ENCODE measurements at places on chromosomes 1 and 21. TPM values are rescaled to one million over a fixed set of nuclear protein-coding genes. Genes with fewer than 3 reads are reported as not detected.

DNA sequence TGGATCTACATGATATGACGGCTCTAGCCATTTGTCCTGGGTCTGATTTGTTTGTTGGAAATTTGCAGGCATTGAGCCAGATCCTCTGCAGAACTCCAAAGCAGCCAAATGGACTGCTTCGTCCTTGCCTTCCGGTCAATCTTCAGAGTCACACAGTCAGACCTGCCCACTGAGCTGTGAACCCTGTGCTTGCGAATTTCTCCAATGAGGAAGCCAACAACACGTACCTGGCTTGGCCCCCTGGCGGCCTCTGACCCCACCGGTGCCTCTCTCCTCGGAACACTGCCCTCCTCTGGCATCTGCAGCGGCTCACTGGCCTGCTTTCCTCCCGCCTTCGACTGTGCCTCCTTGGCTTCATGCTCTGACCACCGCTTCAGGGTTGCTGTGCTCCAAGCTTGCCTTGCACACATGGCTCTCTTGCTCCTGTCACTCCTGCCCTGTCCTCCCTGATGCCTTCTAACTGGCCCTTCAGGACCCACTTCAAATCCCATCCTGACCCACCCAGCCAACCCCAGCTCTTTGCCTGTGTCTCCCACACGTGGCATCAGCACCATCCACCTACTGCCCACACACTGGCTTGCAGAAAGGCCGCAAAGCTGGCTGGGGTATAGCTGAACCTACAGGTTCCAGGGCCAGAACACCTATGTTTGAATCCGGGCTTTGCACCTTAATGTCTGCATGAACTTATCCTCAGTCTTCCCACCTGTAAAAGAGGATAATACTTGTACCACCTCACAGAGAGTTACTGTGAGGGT is 128.2 kb downstream of the KCNN3 start:
- DNase-seq = peak; percentile 51

DNA sequence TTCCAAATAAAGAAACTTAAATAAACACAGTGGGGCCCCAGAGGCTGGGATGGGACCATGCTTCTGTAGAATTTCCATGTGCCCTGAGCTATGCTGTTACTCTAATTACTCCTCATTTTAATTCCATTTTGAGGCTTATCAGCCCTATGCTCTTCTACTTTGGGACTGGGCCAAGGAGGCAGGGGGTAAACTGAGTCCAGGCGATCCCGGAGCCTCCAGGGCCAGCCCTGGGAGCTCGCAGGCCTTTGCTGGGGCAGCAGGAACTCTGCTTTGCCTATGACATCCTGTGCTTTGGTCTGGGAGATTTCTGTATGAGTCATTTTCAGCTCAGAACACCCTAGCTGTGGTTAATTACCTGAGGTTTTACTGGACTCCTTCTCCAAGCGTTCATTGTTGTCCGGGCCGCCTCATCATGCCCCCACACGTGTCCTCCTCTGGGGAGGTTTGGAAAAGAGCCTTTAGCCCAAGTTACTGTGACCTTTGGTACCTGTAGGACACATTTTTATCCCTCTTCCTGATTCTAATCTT is 95.7 kb downstream of the RHOU start:
- DNase-seq = peak; percentile 34

DNA sequence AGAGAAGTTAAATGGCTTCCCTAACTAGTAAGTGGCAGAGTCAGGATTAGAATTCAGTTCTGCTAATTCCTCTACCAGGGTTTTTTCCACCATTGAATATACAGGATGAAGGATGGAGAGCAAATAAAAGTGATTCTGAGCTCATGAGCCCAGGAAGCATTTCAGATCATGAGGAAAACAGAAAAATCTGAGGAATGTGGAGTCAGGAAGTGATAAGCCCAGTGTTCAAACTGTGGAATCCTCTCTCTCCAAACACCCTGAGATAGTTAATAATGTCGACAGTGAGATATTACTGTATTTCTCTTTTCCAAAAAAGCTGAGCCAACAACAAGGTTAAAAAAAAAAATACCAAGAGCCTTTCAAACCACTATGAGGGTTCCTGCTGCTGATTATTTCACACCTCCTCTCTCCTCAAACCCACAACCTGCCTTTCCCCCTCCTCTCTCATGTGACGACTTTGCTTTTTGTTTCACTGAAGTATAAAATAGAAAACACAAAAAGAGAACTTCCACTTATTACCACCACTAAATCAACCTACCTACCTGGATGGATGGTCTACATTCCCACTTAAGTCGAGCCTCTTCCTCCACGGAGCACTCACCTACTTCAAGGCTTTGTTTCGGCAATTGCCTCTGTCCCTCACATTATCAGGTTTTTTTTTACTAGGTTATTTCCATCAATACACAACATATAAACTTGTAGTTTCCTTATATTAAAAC is 8.9 kb downstream of the SLAMF1 start:
- DNase-seq = no peak

DNA sequence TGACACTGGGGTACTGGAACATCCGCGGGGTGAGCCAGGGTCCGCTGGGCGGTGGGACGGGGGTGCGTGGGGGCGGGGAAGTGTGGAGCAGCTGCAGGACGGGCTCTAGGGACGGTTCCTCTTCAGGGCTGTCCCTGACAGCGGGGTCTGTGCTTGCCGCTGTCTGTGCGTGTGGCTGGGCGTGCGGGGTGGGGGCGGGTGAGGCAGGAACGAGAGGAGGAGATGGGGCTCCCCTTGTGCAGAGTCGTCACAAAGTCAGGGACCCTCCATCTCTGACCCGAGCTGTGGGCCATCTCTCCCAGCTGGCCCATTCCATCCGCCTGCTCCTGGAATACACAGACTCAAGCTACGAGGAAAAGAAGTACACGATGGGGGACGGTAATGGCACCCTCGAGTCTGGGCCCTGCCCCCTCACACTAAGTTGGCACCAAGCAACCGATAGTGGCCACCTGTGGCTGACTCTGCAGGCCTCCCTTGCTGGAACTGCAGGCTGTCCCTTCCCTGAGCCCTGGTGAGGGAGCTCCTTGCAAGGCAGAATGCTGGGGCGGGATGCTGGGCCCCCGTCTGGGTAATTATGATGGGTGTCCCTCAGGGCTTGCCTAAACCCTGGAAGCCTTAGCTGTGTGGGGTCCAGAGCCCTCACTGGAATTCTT is 392 bp downstream of the GSTM2 start:
- no peak for DNase-seq

DNA sequence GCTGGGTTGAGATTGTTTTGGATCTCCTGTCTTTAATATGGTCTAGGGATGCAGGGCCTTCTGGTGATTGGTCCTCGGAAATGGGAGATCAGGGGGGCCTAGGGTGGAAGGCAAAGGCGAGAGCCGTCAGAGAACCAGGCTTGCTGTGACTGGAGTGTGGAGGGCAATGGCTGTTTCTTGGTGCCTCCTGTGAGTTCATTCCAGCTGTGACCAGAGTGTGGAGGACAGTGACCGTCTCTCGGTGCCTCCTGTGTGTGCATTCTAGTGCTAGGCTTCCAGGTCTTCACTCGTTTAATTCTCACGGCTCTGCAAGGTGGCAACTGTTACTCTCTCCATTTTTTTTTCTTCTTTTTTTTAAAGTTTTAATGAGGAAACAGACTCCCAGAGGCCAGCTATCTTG is 14.1 kb downstream of the LDLRAP1 start:
- DNase-seq = no peak

DNA sequence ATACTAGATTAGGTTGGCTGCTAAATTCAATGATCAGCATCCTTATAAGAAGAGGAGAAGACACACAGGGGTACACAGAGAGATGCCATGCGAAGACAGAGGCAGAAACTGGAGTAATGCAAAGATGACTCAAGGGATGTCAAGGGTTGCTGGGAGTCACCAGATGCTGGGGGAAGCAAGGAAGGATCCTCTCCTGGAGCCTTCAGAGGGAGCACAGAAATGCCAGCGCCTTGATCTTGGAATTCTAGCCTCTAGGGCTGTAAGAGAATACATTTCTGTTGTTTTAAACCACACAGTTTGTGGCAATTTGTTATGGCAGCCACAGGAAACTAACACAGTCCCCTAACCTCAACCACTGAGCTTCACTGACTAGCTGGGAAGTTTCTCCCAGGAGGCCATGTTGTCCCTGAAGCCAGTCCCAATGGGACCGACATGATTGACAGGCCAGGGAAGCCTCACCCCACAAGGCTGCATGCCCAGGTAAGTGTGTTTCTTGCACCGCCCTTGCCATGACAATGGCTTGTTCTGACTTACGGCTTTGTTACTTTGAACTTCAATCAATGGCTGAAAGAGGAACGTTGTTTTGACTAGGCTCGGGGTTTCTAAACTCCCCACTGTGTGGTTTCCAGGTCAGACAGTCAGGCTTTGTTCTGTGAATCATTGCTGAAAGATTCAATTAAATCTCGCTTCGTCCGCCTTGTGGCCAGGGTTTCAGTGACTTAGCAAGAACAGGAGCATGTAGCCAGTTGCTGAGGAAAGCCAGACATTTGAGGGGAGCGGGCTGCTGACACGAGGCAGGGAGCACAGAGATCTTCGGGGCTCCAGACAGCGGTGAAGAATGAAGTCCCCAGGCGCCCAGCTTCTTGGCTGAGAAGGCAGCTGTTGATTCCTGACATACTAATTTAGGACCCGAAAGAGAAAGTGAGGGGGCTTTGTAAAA is 62.3 kb downstream of the RUNX1 start:
- DNase-seq = no peak

GRCh38 chr1:65512383-65512782 is 91.9 kb downstream of the LEPR start:
- DNase-seq = no peak

- no peak for DNase-seq
Measured at GRCh38 chr1:55164906-55165305, 50.3 kb downstream of the USP24 start.

DNA sequence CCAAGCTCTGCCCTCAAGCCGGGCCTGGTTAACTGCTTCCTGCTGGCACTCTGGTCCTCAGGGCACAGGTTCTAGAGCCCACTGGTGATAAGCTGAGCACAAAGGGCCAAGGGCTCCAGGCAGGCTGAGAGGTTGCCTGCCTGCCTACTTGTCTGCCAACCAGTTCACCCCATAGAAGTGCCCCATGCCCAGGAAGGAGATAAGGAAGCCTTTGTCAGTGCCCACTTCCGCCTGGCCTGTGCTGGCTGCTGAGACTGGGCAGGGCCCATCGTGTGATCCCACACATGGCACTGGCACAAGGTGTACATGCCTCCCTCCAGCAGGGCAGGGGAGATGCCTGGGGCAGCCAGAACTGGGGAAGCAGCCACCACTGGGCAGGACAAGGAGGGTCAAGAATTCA is 24.1 kb downstream of the SLC9A1 start:
- no peak for DNase-seq

DNA sequence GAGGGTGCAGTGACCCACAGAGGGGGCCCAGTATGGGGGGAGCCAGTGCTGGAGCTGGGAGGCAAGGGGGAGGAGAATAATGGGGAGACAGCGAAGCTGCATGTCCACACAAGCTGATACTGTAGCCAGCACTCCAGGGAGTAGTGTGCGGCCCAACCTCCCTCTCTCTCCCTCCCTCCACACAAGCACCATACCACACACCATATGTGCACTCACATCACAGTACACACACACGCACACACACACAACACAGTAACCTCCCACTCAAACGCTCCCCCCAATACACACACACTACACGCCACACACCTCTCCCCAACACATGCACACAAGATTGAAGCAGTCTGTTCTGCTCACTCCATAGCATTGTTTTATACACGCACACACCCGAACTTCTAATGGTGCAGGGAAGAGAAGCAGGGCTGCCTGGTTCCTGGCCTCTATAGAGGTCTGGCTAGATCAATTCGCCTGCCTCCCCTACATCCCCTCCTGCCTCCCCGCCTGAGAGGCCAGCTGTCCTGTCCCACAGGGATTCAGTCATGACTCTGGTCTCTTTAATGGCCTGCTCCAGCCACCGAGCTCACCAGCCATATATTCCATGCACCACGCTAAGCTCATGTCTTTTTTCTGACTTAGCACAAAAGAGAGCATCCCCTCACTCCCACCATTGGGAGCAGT is 3.8 kb downstream of the NCDN start:
- no peak for DNase-seq

DNA sequence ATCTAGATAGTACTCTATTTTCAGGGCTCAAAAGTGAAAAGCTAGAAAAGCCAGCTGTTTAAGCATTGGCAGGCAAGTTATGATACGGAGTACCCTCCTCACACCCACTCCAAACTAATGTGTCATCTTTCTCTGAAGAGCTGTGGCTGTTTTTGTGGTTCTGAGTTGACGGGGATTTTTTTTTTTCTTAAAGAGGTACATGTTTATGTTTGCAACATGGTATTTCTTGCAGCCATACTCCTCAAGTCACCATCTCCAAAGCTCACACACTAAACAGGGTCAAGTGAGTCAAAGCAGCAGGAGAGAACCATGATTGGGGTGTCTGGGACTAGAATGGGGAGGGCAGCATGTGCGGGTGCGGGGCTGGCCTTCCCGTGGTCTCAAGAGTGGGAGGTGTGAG is 347.2 kb downstream of the DISC1 start:
- no peak for DNase-seq

DNA sequence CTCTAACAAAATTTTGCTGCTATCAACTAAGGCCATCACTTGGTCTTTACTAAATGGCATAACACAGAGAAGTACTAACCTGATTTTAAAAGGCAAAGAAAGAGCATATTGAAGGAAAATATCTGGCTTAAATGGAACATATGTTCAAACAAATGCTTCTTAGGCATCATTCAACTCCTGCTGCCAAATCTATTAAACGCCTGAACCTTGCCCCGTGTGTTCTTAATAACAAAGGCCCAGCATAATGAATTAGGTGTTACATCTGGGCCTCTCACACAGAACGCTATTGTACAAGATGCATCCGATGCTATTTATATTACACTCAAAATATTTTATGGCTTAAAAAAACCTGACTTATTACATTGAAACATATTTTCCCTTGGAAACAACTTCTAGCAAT is 48.4 kb downstream of the B3GALNT2 start:
- DNase-seq = no peak

GRCh38 chr1:215584389-215584788 is 17.3 kb downstream of the KCTD3 start:
- DNase-seq = no peak

DNA sequence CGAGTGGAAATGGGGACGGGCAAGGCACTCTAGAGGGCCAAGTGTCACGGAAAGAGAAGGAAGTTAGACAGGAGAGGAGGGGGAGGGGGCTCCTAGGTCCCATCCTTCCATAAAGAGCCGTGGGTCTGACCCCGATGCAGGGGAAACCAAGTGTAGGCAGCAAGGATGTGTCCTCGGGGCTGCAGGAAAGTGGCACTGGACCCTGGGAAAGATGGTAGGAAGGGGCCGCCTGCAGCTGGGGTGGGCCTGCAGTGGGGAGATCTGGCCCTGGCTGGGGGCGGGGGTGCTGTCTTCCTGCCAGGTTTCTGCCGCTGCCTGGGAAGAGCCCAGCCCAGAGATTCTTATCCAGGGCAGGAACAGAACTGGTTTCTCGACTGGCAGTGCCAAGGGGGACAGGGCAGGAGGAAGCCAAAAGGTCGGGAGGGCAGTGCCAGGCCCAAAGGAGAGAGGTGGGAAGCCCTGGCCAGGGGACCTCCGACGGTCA is 12.9 kb downstream of the CRABP2 start:
- DNase-seq = no peak

FALEC gene
- 1.0 TPM for total RNA-seq

DISP3 gene
- not detected for total RNA-seq

RUNX3 gene
- total RNA-seq = not detected

CHIT1 gene
- total RNA-seq = not detected

JAM2 gene
- 34.3 TPM for total RNA-seq

GNPAT gene
- total RNA-seq = 8.2 TPM

LRRN2 gene
- 5.5 TPM for total RNA-seq

KRTAP7-1 gene
- total RNA-seq = not detected

All from uterus (tissue), 4 donors.